WTC11 (cell line): ENCODE measurements at places on chromosomes 4 and X. TPM values are rescaled to one million over a fixed set of nuclear protein-coding genes. Genes with fewer than 3 reads are reported as not detected.

DNA sequence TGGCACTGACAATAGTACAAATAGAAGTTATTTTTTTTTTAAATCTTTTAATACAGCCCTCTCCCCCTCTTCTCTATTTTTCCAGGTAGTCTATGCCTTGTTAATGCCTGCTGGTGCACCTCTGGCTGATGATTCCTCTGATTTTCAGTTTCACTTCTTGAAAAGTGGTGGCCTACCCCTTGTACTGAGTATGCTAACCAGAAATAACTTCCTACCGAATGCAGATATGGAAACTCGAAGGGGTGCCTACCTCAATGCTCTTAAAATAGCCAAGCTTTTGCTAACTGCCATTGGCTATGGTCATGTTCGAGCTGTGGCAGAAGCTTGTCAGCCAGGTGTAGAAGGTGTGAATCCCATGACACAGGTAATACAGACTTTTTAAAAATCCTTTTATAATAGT is 99.1 kb downstream of the USP9X start:
- no peak for DNase-seq

- DNase-seq = no peak
Observed at GRCh38 chr4:68410149-68410548, 37.1 kb upstream of the TMPRSS11E start.

DNA sequence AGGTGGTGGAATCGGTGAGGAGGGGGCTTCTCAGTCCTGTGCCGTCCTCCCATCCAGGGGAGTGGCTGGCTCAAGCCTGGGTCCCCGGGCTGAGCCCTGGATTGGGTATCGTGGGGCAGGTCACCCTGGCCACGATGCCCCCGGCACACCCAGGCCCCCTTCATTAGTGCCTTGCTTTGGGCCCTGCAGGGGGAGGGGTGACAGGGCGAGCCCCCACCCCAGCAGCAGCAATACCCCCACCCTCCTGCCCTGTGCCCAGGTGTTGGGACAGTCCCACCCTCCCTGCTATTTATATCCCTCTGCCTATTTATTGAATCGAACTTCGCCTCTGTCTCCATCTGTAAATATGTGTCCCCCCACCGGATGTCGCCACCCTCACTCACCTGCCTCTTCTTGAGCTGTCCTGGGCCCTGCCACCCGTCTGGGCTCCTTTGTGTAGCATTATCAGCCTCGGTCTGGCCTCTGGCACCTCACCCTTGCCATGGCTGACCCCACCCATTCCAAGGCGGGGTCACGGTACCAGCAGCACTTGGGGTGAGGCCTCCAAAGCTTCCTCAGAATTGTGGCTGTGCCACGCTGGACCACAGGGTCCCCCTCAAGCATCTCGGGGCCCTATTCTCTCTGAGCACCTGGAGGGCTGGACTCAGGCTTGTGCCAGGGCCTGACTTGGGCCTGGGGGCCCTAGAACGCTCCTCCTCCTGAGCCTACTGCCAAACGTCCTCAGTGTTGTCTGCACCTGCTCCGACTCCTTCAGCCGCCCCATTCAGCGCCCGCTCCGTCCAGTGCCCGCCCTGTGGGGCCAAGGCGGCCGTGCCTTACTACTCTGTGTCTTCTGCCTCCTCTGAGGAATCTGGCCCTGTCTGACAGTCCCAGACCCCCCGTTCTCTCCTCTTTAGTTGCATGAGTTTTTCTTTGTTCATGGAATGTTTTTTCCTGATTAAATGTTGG is 6.1 kb downstream of the LAGE3 start:
- DNase-seq = no peak

- no peak for DNase-seq
Observed at GRCh38 chrX:10622197-10622596, 1.8 kb upstream of the MID1 start.

DNA sequence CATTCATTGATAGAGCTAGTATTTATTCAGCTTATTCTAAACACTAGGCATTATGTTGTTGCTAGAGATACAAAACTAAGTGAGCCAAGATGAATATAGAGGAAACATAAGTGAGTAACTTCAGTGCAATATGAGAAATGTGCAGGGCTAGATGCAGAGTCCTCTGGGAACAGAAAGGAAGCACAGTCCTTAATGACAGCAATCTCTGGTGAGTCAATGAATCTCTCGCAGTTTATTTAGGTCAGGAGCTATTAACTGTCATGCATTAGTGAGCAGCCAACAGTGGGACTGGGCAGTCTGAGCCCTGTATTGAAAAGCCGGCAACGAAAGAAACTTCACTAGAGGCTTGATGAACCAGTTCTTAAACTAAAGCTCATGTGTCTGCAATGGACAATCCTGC is 598.1 kb upstream of the MAGEB2 start:
- DNase-seq = no peak

- DNase-seq = no peak
Observed at GRCh38 chrX:39654183-39654925, 443.4 kb downstream of the BCOR start.

GRCh38 chr4:109321232-109321631 is 18.8 kb upstream of the COL25A1 start:
- no peak for DNase-seq

DNA sequence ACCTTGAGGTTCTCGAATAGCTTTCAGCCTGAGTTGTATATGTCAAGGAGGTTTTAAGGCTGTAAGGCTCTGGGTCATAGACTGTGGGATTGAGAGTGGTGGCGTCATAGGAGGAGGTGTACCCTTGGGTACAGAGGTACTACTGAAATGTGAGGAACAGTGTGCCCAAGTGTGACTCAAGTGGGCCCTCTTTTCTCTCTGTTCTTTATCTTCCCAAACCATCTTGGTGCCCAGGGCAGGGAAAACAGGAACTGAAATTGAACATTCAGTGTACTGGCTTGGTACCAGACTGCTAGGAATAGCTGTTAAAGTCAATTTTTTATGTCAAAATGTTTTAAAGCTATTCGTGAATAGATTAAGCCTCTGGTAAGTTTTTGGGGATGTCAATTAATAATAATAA is 136.2 kb upstream of the RPS6KA3 start:
- no peak for DNase-seq

DNA sequence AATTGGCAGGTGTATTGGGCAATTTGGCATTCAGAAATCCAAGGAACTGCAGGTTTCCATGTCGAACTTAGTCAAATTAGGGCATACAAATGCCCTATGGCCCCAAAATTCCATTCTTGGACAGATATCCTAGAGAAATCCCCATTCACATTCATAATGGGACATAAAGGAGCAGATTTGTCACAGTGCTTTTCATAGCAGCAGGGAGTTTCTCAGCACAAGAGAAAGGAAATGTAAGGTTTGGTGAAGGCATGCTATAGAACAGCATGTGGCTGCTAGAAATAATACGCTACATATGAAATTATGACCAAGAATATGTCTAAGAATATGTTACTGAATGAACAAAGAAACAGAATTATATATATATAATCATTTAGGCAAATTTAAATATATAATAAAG is 437.5 kb upstream of the BOD1L1 start:
- DNase-seq = no peak

GRCh38 chr4:66475596-66475995 is 805.3 kb upstream of the EPHA5 start:
- no peak for DNase-seq

GRCh38 chr4:1026115-1026514 is 14.7 kb downstream of the FGFRL1 start:
- peak; percentile 53 for DNase-seq

DNA sequence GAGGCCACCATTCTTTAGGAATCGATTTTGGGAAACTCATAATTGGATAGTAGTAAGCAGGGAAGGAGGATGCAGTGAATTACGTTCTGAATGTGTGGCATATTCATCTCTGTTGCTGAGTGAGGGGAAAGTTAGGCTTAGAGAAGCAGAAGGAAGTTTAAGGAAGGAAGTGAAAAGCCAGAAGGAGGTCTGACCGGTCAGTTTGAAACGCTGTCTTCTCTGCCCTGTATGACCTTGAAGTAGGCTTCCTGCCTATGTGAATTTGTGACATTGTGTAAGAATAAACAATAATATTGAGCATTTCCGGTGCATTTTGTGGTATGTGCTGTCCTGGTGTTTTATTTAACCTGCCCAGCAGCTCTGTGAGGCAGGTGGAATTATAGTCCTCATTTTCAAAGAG is 67.3 kb downstream of the PDLIM5 start:
- DNase-seq = no peak

- DNase-seq = no peak
Observed at GRCh38 chrX:14672611-14673172, 143.4 kb downstream of the GLRA2 start.

GRCh38 chr4:18593297-18594002 is 571.9 kb upstream of the LCORL start:
- DNase-seq = peak; percentile 60

GRCh38 chrX:572538-573124 is 58.0 kb upstream of the SHOX start:
- no peak for DNase-seq

- no peak for DNase-seq
Observed at GRCh38 chrX:331825-332495, 13.4 kb upstream of the GTPBP6 start.

DNA sequence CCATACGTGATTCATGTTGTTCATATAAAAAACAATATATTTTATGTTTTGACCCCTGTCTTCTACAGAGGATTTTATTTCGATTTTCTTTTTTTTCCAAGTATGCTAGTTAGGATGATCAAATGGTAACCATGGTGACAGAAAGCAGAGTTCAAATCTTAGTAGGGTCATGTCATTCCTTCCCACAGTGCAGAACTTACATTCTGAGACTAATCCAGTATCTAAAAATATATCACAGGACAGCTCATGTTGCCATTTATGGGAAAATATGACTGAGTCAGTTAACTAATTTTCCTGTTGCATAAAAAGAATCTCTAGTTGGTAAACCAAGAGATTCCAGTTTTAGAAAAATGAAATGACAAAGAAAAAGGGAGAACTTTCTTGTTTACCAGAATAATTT is 209.5 kb downstream of the PARM1 start:
- no peak for DNase-seq

GRCh38 chr4:137558951-137559350 is 26.7 kb upstream of the PCDH18 start:
- no peak for DNase-seq

- DNase-seq = no peak
Observed at GRCh38 chr4:20195071-20195885, 56.4 kb upstream of the SLIT2 start.

- no peak for DNase-seq
Observed at GRCh38 chr4:30862196-30862595, 142.0 kb downstream of the PCDH7 start.

DNA sequence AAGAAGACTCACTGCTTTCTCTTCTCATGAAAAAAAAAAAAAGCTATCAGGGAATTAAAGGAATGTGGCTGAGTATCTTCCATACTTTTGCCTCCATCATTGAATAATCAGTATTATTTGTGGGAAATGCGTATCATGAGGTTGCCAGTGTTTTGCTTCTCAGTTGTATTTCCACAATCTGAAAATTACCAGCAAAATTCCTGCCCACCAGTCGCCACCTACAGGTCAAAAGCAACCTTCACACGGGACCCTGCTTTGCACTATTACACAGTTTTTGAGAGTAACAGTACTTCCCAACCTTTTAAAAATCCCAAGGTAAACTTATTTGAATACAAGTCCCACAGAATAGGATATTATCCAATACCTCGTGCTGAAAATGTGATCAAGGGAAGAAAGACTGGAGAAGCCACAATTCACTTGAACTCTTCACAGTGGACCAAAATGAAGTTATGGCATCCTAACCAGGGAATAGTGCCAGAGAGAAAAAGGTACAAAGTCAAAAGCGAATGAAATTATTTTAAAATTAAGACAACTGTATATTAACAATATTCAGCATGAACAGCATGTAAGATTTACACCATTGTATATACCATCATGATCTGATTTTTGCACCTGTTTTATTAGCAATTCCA is 30.4 kb downstream of the PGRMC1 start:
- DNase-seq = peak; percentile 10

- no peak for DNase-seq
Observed at GRCh38 chr4:176781739-176782100, 11.0 kb downstream of the VEGFC start.

DNA sequence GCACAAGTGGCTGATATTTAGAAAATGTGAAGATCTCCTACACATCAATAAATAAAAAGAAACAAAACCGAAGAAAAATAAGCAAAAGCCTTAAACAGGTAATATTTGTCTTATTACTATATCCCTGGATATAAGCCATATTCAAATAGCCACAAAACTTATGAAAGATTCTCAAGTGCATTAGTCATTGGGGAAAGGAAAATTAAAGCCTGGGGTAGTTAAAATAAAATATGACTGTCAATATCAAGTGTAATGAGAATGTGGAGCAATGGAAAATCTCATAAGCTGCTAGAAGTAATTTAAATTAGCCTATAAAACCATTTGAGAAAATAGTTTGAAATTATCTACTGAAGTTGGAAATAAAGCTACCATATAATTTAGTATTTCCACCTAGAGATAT is 399.9 kb downstream of the GASK1B start:
- no peak for DNase-seq

- DNase-seq = no peak
Observed at GRCh38 chr4:139887376-139887802, 221.8 kb downstream of the MGST2 start.

DNA sequence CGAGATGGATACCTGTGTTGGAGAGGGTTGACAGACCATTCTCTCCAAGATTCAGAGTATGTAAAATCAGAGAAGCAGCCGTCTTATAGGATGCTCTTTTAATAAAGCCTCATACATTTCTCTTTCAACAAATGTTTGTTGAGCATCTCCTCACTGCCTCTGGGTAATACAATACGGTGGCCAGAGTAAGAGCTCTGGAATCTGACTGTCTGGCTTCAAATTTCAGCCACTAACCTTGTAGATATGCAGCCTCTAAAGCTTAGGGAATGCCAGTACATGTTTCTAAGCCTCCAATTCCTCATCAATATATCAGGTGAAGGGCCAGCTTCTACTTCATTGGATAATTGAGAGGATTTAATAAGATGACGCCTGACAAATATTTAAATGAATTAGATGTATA is 61.3 kb downstream of the CLNK start:
- DNase-seq = no peak

Gene RNF212
- 1.0 to 2.9 TPM (median 2.7 TPM) in 3 replicates for total RNA-seq

Gene SUPT20HL2
- not detected in 3 replicates for total RNA-seq

Gene H2BW2
- 0.15 to 0.50 TPM in 2 of 3 replicates, not detected in the other for total RNA-seq

Gene GLUD2
- 0.57 to 1.4 TPM (median 1.2 TPM) in 3 replicates for total RNA-seq

Gene TMEM154
- total RNA-seq = 1.7 to 2.1 TPM (median 1.9 TPM) in 3 replicates

Gene CT83
- total RNA-seq = not detected in 3 replicates

Gene CXCL11
- total RNA-seq = 0.20 TPM in 1 of 3 replicates, not detected in the others

Gene TSPAN6
- 47.0 to 50.5 TPM (median 49.8 TPM) in 3 replicates for total RNA-seq

Gene TRPC3
- 0.21 to 0.30 TPM (median 0.26 TPM) in 3 replicates for total RNA-seq

Gene FAM184B
- total RNA-seq = 0.11 to 0.23 TPM (median 0.17 TPM) in 3 replicates

Gene ADH1B
- total RNA-seq = 1.0 to 1.7 TPM (median 1.5 TPM) in 3 replicates

Gene CENPI
- total RNA-seq = 18.1 to 20.1 TPM (median 19.5 TPM) in 3 replicates

Gene FATE1
- not detected in 3 replicates for total RNA-seq

Gene SMR3B
- total RNA-seq = not detected in 3 replicates

Gene ARHGAP10
- total RNA-seq = 7.1 to 9.6 TPM (median 8.0 TPM) in 3 replicates
